ENCODE measurements at places on chromosomes 16 and 17.

DNA sequence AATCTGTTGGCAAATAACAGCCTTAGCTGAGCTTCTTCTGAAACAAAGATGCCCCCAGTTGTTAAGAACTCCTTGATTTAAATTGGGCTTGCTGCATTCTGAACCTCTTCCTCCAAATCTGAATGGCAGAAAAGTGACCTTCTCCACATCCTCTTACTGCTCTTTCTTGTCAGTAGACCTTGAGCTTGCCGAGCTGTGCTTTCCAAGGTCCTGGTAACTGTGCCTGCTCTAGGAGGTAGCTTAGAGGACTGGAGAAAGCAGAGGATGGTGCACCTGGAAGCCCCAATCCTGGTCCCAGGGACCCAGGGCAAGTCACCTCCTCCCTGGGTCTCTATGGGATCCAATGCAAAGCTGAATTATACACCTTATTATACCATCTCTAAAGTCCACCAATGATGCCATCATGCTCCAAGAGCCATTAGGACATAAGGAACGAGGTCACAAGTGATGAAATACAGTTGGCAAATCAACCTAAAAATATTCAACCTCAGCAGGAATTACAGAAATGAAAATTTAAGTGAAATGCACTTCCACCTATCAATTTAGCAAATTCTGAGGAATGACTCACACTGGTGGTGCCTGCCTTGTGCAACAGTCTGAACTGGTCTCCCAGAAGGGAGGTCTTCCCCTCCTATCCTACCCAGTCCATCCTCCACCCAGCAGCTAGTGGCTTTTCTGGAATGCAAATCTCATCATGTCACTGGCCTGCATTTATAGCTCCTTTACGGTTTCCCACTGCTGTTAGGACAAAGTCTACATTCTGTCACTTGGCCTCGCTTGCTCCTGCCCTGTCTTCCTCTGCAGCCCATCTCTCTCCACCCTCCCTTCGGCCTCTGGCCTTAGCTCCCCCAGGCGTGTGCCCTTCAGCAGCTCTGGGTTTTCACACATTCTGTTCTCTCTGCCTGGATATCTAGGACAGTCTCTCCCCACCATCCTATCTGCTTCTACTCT, 36.6 kb downstream of the TOM1L2 start:
- DNase-seq: no peak

DNA sequence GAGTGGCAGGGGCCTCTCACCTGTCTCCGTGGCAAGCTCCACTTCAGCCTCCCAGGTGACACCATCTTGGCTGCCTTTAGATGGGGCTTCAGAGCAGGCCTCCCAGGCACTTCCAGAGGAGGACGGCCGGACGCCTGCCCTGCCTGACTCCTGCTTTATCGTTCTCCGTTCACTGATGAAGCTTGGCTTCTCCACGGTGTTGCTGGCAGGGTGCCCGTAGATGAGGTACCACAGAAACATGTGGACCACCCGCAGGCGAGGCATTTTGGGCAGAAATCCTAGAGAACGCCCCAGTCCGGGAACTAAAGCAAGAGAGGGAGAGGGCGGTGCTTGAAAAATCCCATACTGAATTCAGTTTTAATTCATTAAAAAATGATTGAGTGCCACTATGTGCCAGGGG, 54.5 kb downstream of the GTF3C1 start:
- no peak for DNase-seq

DNA sequence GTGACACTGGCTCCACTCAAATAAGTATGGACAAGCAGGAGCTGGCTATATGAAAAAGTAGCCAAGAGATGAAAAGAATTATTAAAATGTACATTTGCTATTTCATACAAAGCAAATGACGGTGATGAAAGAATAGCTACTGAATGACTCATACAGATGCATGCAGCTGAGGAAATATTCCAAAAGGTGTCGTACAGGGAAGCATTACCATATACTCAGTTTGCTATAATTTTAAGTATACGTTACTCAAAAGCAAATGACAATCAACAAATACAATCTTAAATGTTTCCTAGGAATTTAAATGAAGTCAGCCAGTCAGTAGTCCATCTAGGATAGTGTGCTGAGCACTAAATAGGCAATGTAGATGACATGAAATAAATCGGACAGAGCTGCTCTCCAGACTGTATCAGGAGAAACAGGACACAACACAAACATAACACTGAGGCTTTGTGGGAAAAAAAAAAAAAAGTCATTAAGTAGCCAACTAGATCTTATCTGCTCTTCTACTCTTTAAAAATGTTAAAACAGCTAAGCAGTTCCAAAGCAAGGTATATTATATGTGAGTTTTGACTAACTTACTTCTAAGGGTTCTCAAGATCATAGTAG, 65.0 kb downstream of the NCOR1 start:
- no peak for DNase-seq

DNA sequence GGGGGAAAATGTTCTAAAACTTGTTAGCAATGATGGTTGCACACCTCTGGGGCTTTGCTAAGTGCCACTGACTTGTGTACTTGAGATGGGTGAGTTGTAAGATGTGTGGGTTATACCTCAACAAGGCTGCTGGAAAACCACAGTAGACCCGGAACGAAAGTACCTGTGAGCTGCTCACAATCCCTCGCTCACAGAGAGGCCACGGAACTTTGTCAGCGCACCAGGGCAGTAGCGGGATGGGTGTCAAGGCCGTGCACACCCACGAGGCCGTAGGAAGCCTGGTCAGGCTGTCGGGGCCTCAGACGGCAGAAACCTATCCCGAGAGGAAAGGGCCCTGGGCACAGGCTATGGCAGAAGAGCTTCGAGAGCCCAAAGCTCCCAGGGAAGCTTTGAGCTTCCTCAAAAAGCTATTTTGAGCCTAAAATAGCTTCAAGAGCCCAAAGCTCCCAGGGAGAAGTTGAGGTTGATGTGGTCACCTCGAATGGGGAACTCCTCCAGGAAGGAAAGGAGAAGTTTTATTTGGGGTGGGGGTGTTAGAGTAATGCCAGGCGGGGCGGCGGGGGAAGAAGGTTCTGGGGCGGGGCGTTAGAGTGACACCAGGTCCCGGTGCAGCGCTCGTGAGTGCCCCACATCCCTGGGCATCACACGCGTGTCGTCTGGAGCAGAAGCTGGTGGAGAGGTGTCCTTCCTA, 19.0 kb downstream of the CBFA2T3 start:
- DNase-seq: no peak

- DNase-seq: no peak
Measured at GRCh38 chr17:47287068-47287467, 33.4 kb downstream of the ITGB3 start.

GRCh38 chr17:38429476-38430100, 1.3 kb downstream of the ARHGAP23 start:
- no peak for DNase-seq

DNA sequence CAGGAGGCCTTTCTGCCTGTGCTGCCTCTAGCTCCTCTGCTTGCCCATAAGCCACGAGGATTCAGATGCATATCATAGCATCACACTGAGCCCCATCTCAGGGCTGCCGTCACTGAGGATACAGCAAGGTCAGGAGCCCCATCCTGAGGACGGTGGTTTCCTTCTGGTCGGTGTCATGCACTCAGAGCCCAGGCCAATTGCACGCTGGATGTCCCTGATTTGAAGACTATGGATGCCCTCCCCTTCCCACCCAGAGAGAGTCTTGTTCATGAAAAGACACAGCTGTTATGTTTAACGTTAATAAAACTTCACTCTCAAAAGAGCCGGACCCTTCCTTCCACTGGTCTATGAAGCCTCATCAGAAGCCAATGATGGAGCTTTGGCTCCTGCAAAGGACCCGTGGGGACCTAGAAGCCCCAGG, 19.9 kb downstream of the COTL1 start:
- no peak for DNase-seq

GRCh38 chr16:68490829-68491575, 42.7 kb upstream of the SMPD3 start:
- DNase-seq: no peak

DNA sequence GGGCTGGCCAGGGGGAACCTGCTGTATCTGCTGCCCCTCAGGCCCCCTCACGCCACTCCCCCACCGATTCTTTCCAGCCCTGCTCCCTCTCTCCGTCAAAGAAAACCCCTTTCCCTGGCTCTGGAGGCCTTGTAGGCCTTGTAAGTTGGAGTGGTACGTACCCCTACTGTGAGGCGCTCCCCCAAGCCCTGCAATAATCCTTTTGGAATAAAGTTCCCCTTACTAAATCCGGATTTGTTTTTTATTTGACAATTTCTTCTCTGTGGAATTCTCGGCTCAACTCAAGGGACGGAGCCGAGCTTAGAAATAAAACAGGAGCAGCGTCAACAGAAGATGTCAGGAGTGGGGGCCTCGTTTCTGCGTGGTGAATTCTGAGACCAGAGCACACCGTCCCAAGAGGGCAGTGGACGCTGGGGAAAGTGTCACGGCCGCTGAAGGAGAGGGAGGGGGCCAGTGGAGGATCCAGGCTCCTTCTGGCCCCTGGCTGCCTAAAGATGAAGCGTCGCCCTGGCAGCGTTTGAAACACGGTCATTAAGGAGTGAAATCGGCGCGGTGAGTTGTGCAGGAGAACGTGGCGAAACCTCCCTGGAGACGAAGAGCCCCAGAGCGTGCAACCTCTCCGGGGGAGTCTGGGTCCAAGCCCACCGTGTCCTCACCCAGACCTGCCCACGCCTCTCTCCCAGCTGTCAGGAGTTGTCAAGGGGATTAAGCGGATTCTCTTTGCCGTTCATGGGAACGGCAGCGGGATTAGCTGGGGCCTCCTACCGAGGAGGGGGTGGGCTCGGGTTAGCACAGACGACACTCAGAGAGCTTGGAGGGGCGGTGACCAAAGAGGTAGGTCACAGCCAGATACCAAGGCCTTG, 47.0 kb downstream of the SLC7A5 start:
- no peak for DNase-seq

DNA sequence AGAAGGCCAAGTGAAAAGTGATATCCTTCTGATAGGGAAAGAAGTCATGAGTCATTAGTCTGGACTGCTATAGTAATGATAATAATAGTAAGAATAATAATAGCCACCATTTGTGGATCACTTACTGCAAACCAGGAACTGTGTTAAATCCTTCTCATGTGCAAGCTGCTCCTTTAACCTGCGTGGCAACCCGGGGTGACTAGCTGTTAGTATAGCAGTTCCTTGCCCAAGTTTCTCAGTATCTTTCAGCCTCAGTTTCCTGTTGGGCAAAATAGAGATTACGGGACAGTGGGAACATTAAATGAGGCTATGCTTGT, 129.5 kb downstream of the CDH13 start:
- no peak for DNase-seq

GRCh38 chr17:18950944-18951905, 740 bp upstream of the SLC5A10 start:
- DNase-seq: no peak

Measured in activated CD8-positive, alpha-beta memory T cell treated with anti-CD3 and anti-CD28 coated beads for 1 hour (primary cell).